Epithelial cell of esophagus (primary cell): ENCODE measurements at places on chromosomes 2 and 18.

- peak; percentile 25 for DNase-seq
Observed at GRCh38 chr2:19478409-19478808, 120.0 kb upstream of the OSR1 start.

GRCh38 chr2:238591732-238592131 is 165.0 kb downstream of the ASB1 start:
- no peak for DNase-seq

DNA sequence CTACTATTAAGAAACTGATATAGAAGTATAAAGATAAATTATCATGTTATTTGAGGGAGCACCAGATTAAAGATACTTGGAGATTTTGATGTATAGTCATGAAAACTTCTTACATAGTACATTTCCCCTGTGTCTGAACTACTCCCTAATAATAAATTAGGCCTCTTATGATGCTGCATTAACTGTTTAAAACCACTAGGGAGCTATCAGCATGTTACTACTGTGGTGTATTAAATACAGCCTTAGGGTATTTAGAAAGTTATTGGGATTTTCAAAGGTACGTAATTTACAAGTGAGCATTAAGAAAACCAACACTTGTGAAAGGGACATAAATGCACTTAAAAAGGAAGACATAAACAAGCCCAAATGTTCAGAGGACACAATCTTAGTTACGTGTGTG is 714.0 kb downstream of the EPHA4 start:
- no peak for DNase-seq

- no peak for DNase-seq
Observed at GRCh38 chr2:36858551-36859365, 107.6 kb downstream of the STRN start.

GRCh38 chr18:4734021-4734420 is 278.9 kb upstream of the DLGAP1 start:
- DNase-seq, result no peak

DNA sequence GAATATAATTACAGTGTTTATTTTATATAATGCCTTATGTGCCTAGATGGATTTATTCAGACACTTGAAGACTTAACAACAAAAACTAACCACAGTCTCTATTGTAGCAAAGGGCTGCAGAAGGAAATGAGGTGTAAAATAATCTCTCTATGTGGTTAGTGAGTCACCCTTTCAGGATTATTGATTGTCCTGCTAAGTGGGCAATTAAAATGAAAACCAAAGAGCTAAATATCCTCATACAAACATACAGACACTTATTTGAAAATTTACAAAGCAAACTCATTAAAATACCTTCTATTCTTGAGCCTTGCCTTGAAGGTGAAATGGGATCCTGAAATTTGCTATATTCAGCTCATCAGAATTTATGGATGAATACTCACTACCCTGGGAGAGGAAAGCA is 27.7 kb upstream of the DCC start:
- DNase-seq, result peak; percentile 32

DNA sequence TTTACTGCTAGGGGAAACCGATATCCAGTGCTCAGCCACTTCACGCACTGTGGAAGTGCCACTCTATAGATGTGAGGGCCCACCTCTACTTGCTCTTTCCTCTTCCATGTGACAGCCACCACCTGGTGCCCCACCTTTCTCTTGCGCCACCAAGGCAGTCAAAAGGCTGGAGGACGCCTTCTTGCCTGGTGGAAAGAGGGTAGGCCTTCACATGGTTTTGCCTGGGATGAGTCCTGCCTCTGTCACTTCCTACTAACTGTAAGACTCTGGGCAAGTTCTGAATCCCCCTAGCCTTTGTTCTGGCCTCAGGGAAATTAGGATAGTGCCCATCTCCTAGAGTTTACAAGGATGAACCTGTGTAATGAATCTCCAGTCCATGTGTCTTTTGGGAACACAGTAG is 66.1 kb upstream of the ODC1 start:
- peak; percentile 54 for DNase-seq
